Thyroid gland (tissue), 4 donors: ENCODE measurements at places on chromosomes 13 and 19.

GRCh38 chr19:19575411-19575810 is 37.3 kb downstream of the CILP2 start:
- no peak for DNase-seq

- DNase-seq, result peak; percentile 44
Observed at GRCh38 chr19:55703790-55704215, 28.8 kb downstream of the EPN1 start.

- no peak for DNase-seq
Observed at GRCh38 chr19:13240312-13241022, 90.3 kb downstream of the IER2 start.

DNA sequence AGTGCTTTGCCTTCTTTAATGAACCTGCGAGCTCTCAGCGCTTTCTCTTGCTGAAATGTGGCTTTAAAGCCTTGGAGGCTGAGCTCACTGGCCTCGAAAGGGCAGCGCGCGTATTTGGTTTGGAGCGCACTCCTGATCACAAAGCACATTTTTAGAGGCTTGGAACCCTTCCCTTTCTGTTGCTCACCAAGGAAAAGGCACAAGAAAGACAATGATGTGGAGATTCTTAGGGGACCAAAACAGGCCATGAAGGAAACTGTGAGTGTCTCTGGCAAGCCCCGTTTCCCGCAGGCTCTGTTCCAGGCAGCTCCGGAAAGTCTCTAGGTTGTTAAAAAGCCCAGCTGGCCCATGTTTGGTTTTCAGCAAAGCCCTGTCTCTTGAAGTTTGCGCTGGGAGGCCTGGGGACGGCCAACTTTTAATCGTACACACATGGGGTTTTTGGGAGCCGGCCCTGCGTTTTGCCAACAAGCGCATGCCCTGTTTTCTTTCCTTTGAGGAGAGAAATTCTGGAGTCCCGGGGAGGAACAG is 9.4 kb upstream of the SPC24 start:
- peak; percentile 30 for DNase-seq

DNA sequence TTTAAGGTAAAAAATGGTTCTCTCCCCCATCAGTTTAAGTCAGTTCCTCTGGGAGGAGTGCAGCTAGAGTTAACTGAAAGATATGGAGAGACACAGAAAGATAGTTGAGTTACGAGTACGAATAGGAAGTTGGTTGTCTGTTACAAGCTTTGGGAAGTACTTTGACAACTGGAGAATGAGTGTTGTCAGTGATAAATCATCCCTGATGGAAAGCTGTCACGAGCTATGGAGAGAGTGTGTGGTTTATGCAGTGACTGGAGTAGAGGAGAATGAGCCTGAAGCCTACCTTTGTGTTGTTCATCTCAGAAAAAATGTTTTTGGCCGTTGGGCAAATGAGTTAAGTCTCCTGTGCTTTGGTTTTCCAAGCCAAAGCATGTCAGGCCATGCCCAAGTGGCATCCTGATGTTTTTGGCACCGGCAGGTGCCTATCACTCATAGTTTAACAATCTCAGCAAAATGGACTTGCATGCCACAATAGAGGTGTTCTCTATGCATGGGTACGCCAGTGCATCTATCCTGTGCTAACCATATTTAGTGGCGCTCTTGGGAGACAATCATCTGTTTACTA is 350.2 kb downstream of the IRS2 start:
- no peak for DNase-seq

GRCh38 chr19:56156768-56157167 is 15.7 kb downstream of the ZNF444 start:
- no peak for DNase-seq

- DNase-seq, result no peak
Observed at GRCh38 chr19:46719629-46720502, 3.0 kb upstream of the PRKD2 start.

GRCh38 chr13:31775686-31776085 is 36.4 kb downstream of the RXFP2 start:
- DNase-seq, result peak; percentile 33

- DNase-seq, result no peak
Observed at GRCh38 chr13:78680115-78680561, 21.2 kb upstream of the OBI1 start.

DNA sequence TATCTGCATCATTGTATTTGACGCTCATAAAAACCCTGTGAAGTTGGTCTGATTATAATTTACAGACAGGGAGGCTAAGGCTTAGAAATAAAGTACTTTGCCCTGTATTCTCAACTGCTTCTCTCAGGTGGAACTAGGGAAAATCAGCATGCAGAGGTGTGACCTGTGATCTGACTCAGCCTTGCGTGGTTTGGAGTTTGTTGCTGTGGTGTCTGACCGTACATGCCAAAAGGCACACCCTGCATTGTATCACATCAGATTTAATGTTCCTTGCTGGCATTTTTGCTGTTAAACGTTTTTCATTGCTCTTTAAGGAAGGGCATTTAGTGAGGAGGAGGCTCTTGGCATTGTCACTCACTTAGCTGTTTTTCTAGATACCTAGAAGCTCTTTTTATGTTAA is 58.8 kb upstream of the C1QTNF9B start:
- DNase-seq, result no peak

GRCh38 chr19:41944336-41944735 is 14.8 kb downstream of the RABAC1 start:
- no peak for DNase-seq

DNA sequence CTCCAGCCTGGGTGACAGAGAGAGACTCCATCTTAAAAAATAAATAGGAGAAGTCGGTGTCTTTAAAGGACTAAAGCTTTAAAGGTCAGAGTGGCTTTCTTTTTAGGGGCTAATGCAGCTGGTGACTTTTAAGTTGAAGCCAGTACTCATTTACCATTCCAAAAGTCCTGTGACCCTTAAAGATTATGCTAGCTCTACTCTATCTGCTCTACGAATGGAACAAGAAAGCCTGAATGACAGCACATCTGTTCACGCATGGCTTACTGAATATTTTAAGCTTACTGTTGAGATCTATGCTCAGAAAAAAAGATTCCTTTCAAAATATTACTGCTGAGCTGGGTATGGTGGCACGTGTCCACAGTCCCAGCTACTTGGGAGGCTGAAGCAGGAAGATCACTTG is 16.4 kb downstream of the TDRD12 start:
- DNase-seq, result no peak

- no peak for DNase-seq
Observed at GRCh38 chr13:74093691-74094090, 40.5 kb downstream of the KLF12 start.

- peak; percentile 16 for DNase-seq
Observed at GRCh38 chr19:17052439-17052838, 22.8 kb downstream of the HAUS8 start.

GRCh38 chr19:51179256-51179655 is 37.2 kb downstream of the SIGLEC7 start:
- no peak for DNase-seq

DNA sequence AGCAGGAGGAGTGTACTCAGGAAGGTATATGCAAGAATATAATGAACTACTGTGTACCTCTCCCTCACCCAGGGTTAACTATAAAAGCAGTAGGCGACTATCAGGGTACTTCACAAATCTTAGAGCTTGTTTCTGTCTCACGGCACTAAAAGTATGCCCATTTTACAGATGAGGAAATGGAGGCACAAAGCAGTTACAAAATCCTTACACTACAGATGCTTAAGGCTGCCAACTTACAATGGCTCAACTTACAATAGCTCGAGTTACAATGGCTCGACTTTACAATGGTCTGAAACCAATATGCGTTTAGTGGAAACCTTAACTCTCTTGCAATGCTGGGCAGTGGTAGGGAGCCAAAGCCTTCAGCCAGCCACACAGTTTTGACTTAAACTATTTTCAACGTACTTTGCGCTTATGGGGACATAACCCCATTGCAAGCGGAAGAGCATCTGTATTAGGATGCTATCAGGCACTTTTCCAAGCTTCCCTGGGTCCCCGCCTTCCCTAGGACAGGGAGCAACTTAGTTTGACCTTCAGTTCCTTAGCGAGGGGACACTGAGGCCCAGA is 4.1 kb downstream of the FCER2 start:
- no peak for DNase-seq

DNA sequence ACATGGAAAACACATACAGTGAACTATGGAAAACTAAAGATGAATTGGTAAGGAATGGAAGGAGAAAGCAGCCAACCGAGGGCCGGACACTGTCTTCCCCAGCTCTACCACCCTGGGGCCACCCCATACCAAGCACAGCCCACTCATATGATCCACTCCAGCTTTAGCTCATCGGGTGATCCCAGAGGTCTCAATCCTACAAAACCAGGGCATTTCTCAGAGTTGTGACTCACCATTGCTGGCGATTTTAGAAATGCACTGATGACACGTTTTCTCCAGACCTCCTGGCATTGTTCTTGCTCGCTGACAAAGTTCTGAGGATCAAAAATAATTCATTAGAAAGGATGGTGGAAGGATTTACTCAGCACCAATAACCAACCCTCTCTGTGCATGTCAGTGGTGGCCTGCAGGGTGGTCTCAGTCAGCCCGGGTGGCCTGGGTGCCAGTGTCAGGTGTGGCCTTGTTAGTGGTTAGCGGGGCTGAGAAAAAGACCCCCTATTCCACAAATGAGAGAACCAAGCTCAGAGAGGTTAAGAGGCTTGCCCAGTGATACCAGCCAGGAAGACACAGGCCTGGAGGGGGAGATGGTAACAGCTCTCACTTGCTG is 6.6 kb downstream of the TMEM272 start:
- DNase-seq, result no peak

DNA sequence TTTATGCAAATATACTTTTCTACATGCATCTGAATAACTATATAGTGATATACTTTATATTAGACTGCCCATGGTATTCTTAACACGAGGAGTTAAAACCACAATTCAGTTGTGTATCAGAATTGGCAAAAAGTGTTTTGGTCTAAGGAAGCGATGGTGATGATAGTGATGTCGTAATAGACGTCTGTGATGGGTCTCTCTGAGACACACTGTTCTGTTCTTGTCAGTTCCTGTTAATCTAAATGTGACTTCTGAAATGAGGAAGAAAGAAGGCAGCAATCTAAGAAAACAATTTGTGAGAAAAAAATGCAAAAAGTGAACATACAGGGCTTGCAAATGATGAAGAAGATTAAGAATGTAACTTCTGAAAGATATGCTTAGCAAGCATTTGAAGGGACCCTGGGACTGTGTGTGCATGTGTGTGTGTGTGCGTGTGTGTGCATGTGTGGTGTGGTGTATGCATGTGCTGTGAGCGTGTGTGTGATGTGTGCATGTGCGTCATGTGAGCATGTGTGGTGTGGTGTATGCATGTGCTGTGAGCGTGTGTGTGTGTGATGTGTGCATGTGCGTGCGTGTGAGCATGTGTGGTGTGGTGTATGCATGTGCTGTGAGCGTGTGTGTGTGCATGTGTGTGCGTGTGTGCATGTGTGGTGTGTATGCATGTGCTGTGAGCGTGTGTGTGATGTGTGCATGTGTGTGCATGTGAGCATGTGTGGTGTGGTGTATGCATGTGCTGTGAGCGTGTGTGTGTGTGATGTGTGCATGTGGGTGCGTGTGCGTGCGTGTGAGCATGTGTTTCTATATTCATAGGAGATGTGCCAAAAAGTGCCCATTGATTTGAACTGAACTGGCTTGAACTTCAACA is 131.8 kb downstream of the IRS2 start:
- no peak for DNase-seq

DNA sequence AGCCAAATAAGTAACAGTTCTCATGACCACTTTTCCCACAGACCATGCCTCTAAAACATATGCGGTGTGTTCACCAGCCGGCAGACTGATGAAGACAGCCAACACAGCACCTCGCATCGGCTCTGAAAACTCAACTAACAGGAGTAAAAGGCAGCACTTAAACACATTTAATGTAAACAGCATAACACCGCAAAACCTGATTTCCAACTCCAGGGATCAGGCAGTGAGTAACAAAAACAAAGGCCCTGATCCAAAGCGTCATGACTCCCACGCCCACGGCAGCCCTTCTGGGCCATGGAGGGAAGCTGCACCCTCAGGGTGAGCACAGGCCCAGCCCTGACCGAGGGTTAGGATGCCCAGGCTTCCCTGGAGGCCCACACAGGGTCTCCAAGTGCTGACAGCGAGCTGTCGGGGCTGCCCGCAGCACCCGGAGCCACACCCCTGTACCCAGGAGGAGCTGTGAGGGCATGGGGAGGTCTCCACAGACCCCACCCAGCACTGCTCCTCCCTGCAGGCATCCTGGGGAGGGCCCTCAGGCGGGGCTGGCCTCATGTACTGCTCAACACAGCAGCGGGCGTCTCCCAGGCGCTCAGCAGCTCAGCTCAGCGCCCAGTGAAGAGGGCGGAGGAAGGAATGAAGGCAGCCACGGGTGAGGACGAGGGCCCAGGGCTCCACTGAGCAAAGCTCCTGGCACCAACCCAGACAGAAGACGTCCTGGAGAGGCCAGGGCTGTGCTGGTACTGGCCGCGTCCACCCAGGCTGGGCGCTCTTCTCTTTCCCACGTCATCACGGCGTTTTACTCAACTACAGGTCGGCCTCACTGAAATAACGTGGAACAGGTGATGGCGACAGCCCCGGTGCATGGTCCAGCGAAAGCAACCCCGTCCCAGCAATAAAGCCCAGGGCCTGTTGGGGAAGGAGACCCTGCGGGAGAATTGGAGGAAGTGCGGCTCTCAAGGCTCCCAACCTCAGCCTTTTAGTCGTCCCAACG is 53.7 kb downstream of the RASA3 start:
- peak; percentile 70 for DNase-seq

DNA sequence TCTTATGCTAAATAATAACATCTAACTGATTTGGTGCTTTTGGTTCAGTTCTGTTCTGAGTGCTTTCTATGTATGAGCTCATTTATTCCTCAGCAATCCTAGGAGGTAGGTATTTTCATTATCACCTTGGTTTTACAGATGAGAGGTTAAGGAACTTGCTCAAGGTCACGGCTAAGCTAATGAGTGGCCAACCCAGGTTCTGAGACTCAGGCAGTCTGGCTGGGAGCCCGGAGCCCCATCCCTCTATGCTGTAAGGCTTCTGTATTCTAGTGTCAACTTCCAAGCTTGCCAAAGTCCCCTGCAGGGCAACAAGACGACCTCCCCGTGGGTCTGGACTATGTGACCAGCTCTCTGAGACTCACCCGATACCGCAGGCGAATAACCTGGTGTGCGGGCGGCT is 60.5 kb downstream of the PARP4 start:
- DNase-seq, result no peak

DNA sequence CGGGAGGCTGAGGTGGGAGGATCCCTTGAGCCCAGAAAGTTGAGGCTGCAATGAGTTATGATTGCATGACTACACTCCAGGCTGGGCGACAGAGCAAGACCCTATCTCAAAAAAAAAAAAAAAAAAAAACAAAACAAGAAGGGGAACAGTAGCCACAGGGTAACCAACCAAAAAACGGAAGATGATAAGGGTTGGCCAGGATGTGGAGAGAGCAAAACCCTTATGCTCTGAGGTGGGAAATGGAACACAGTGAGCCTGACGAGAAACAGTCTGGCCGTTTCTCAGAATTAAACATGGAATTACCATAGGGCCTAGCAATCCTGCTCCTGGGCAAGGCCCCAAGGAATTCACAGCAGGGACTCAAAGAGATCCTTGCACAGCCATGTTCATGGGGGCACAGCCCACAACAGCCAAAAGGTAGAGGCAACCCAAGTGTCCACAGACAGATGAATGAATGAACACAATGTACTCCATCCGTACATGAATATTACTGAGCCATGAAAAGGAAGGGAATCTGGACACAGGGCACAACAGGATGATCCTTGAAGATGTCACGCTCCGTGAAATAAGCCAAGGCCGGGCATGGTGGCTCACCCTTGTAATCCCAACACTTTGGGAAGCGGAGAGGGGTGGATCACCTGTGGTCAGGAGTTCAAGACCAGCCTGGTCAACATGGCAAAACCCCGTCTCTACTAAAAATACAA is 11.3 kb downstream of the NMRK2 start:
- DNase-seq, result no peak
